Right renal pelvis (tissue), 4 donors: ENCODE measurements at places on chromosomes 11 and 22.

DNA sequence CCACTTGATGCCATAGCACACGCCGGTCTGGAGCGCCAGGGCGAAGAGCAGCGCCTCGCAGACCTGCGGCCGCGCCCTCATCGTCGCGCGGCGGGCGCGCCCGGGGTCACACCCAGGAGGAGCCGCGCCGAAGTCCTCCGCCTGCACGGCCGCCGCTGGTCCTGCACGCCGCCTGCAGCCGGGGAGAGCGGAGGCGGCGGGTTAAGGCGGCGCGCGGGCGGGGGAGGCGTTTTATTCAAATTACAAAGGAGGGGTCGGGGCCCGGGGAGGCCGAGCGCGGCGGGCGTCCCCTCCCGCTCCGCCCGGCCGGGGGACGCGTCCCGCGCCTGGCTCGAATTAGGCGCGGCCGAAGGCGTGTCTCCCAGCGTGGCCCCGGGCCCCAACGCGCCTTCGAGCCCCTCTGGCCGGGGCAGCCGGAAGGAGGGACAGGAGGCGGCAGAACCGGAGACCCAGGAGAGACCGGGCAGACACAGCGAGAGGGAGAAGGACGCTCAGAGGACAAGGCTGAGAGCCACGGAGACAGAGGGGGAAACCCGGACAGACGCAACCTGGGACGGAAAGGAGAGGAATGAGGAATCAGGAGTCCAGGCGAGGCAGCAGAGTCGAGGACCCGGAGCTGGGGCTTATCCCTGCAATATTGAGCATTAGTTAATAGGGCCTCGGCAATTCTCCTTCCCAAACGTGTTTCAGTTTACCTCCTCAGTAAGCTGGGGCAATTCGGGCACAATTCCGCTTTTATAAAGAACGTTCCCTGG lies at the start of gene WNT11:
Gene WNT11 (minus strand): TSS at position 176 of the 755 bp plus-strand sequence. CDS start 95 bp downstream, at position 81.
- DNase-seq: no peak

GRCh38 chr11:67389477-67389876 lies 2.3 kb upstream of the RAD9A start:
- no peak for DNase-seq

DNA sequence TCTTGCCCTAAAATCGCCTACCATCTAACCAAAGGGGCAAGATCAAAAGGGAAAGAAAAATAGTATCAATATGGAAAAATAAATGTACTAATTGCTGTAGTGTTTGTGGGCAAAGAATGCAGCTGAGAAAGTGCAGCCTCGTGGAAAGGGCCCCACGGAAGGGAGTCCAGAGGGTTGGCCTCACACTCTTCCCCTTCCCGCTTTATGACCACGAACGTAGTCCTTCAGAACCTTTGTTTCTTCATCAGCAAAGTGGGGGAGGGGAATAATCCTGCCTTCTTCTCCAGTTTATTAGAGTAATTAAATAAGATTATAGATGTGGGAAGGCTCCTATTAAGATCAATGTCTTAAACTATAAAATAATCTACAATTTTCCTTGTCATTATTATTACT lies 41.0 kb downstream of the FLI1 start:
- DNase-seq: no peak

GRCh38 chr11:132315696-132316095 lies 945.3 kb downstream of the NTM start:
- DNase-seq: no peak

DNA sequence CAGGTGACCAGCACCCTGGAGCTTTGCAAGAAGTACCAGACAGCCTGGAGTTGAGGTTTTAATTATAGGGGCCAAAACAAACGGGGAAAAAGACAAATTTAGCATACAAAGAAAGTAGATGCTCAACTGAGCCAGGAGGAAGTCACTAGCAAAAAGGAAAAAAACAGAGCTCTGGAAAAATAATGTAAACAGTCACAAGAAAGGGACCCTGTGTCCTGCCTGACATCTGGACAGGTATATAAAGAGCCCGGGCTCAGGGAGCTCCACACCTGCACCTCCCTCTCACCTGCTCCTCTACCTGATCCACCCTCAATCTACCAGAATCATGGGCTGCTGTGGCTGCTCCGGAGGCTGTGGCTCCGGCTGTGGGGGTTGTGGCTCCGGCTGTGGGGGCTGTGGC lies at the start of gene KRTAP5-10:
Gene KRTAP5-10 (plus strand): TSS at position 301 of the 400 bp plus-strand sequence. CDS start 25 bp downstream, at position 326.
- DNase-seq: no peak

DNA sequence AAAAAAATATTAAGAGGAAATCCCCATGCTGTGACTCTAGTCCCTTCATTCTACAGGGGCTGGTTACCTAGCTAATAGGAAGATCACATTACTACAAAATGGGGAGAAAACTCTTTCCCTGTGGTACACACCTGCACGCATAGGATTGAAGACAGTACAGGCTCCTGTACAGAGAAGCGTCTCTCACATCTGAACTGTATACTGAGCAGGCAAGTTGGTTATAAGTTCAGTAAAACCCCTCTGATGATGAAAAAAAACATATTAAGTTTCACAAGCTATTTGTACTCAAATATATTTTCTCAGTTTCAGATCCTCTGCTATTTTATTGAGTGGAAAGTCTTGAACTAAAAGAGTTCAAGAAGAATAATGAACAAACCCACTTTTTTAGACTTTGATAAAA lies 156.9 kb upstream of the HSD17B12 start:
- no peak for DNase-seq

- DNase-seq: no peak
Observed at GRCh38 chr11:109112821-109113280, 309.1 kb upstream of the C11orf87 start.

DNA sequence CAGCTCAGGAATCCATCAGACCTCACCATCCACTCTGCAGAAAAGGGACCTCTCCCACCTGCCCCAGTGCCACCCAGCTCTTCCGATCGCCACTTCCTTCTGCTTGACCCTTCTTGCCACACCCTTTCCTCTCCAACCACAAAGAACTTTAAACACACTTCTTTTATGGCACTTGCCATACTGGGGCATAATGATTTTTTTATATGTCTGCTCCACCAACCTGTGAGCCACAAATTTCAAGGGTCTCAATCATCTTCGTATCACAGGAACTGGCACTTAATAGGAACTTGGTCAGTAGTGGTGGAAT lies 11.7 kb upstream of the MYH9 start:
- DNase-seq: no peak

DNA sequence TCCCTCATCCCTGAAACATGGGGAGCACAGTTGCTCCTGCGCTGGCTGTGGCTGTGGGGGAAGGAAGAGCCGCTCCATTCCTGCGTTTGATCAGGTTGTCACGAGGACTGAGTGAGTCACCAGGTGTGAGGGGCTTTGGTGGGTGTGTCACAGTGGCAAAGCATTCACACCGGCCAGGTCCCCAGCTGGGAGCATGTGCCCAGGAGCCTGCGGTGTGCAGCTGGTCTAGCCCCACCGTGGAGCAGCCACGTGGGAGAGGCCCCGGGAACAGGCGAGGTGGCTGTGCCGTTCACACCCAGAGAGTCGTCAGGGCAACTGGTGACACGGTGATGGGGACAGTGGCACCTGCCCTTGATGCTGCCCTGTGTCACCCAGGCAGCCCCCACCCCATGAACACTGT lies 47.6 kb upstream of the PPARA start:
- DNase-seq: no peak

GRCh38 chr11:68767672-68768071 lies 16.4 kb upstream of the TESMIN start:
- no peak for DNase-seq

DNA sequence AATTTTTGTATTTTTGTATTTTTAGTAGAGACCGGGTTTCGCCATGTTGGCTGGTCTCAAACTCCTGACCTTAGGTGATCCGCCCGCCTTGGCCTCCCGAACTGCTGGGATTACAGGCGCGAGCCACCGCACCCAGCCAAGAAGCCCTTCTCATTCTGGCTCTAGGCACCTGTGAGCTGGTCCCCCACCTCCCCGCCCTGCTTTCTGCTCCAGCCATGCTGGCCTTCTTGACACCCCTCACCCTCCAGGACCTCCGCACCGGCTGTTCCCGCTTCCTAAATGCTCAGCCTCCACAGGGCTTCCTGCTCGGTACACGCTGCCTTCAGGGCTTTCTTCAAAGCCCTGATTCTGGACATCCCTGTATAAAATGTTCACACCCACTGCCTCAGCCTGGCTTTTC lies 5.5 kb upstream of the FXYD2 start:
- DNase-seq: no peak
